LoVo (cell line): ENCODE measurements at places on chromosomes 1 and 21.

DNA sequence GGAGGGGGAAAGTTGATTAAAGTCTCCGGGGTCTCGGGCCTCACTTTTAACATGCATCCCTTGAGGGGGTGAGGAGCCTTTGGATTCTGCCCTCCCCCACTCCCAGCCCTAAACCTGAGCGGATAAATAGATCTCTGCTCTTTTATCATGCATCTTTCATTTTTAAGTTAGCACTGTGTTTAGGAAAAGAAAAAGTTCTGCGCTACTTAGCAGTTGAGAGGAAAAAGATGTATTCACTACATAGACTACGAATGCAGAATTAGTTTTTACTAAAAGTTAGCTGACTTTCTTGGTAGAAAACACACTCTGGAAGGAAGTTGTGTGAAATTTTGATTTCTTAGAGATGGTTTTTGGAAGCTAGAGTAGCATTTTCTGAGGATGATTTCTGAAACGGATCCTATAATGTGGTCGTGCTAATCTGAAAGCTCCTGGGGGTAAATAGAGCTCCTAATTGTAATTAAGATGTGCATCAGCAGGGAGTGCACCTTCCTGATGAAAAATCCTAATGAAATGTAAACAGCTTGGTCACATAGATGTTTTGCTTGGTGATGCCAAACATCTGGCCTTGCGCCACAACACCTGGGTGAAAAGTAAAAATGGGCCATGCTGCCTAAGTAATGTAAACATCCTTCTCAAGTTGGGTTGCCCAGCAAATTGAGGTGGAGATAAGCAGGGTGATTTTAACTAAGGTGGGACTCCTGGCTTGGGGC is 1.8 kb downstream of the ROR1 start:
- no peak for DNase-seq

DNA sequence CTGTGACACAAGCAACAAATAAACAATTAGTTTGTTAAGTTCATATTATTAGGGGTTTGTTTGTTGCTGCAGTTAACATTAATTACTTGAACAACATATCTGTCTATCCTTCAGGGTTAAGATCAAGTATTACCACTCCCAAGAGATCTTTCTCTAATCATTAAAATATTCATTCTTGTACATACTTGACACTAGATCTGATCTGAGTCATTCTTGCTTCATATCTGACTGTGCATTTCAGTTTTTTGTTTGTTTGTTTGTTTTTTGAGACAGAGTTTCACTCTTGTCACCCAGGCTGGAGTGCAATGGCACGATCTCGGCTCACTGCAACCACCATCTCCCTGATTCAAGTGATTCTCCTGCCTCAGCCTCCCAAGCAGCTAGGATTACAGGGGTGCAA is 613.3 kb upstream of the PLXNA2 start:
- DNase-seq: no peak

DNA sequence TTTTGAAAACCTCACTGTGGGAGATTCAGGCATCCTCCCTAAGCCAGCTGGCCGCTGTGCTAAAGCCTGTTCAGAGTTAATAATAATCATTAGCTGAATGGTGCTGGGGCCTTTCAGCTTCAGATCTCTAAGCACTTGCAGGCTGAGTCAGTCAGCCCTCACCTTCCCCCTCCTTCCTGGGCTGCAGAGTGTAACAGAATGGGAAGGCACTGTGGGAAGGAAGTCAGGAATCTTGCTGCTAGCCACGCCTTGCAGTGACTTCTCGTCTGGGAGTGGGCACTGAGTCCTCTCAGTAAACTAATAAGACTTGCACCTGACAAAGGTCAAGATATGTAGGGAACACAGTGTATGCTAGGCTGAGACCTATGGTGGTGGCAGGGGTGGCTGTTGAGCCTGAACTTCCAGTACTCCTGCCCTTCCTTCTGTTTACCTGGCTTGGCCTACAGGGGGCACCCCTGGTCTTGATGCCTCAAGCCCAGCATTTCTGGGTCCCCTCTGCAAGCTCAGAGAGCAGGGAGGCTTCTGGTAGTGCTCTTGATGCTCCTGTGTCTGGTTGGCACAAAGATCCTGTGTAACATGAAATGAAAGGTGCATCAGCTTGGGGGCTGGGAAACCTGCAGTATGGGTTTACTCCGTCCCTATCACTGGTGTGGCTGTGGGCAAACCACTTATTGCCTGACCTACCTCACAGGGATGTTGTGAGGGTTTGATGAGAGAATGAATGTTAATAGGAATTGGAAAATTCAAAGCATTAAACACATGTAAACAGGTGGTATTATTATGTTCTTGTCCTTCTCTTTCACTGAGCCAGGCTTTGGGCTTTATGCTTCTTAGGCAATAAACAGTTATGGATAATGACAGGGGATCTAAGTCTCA is 6.0 kb downstream of the CYB561D1 start:
- peak; percentile 25 for DNase-seq

DNA sequence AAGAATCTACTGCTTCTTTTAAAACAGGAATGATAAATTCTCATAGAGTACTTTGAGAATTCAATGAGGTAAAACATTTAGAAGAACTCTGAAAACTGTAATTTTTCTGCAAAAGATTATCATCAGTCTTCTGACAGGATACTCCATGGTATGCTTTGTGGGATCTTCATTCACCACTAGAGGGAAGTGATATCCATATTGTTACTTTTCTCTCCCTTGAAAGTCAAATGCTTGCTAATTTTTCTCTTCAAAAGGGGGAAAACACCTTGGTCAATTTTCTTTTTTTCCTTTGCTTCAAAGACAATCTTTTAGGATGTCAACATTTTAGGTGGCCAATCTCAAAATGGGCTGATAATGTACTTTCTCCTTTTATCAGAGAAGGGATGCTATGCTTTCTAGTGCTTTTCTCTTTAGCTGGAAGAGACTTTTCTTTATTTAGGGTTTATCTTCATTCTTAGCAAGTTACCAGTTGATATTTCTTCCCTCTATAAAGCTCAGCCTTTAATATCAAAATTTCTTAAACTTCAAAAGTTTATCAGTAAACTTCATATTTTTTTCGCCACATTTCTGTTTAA is 95.5 kb downstream of the NEGR1 start:
- DNase-seq: peak; percentile 2

DNA sequence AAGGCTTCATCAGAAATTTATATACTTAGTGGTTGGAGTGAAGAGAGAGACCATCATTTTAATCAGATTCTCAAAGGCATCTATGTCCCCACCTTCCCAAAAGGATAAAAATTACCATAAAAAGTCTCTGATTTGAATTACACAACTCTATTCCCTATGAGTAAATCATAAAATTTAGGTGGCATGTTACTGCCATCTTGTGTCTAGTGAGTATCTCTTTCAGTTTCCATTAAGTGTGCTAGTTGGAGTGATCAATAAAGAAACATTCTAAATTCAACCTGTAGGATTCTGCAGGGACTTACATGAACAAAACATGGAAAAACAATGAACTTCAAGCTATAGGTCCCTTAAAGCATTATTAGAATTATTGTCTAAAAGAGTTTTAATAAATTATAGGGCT is 655.4 kb downstream of the LTN1 start:
- DNase-seq: peak; percentile 5
